Stimulated activated effector memory CD8-positive, alpha-beta T cell treated with anti-CD3 and anti-CD28 coated beads, Interleukin-12 subunit alpha, Interleukin-12 subunit beta, amount 100 ng/mL, for 72 hours (primary cell): ENCODE measurements at places on chromosomes 2 and 18.

- no peak for DNase-seq
These were observed 2.5 kb downstream of the CHN1 start for GRCh38 chr2:175002547-175003274.

DNA sequence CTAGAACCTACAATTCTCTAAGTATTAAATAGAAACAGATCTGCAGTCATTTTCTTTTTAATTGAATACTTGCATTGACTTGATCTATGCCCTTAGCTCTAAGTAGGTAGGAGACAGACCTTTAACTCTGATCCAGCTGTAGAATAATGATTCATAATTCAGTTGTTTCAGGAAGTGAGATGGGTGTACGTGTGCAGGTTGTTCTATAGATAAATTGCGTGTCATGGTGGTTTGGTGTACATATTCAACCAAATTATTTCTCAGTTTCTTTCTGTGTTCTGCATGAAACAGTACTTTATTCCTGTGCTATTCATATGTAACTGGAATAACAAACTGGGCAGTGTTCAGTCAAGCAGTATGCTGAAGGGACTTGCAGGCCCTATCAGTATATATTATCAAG is 34.3 kb upstream of the CD226 start:
- DNase-seq = no peak

DNA sequence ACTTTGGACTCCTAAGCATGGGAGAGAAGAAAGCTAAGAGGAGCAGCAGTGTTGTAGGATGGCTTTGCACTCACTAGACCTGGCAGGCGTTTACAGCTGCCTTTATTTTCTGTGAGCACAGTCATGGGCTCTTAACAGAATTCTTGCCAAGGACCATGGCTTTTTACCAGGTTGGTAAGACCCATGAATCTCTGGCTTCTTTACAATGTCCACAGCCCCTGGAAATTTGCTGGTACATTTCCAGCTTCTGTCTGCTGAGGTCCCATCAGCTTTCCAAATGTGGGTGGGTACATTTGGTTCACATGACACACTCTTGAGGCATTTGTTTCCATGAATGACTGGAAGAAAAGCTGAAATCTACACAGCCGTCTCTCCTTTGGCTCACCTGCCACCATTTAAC is 162.7 kb downstream of the PPP1R1C start:
- DNase-seq = no peak

- no peak for DNase-seq
These were observed 290.8 kb upstream of the TANK start for GRCh38 chr2:160869411-160869810.

DNA sequence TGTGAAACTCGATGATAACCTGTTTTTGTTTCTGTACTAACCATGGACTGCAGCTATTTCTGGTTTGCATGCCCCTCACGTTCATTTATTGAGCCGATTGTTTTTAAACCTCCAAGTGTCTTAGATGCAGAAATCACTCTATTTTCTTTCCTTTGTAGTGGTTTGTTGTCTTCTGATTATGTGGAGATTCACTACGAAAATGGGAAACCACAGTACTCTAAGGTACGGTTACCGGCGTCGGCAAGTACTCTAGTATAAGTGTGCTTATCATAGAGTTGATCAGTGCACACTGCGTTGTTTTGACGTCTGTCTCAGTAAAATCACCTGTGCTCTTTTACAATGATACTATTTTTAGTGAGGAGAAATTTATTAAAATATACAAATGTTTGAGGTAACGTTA is 87.4 kb downstream of the ADAM23 start:
- no peak for DNase-seq

DNA sequence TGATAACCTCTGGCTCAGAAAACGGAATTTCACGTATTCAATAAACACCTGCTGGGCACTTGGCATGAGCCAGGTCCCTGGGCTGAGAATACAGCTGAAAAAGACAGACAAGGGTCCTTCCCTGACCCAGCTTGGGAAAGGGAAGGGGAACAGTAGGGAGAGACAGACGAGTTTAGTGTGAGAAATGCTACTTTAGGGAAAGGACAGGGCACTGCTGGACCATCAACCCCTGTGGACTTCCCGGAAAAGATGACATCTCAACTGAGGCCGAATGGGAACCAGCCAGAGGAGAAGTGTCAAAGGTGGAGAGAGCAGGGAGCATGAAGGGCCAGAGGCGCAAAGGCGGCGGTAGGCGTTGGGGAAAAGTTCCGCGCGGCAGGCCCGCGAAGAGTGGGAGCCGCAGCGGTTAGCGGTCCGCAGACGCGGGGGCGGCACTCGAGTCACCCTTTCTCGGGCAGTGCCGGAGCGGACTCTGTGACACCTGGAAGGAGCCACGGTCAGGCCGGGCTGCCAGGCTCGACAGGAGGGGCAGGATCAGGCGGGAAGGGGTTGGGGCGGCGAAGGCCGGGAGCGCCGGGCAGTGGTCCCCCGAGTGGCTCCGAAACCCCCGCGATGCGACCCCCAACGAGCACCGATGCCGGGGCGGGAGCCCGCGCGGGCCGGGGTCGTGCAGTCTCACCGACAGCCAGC is 519 bp downstream of the TEX261 start:
- DNase-seq = peak; percentile 55

DNA sequence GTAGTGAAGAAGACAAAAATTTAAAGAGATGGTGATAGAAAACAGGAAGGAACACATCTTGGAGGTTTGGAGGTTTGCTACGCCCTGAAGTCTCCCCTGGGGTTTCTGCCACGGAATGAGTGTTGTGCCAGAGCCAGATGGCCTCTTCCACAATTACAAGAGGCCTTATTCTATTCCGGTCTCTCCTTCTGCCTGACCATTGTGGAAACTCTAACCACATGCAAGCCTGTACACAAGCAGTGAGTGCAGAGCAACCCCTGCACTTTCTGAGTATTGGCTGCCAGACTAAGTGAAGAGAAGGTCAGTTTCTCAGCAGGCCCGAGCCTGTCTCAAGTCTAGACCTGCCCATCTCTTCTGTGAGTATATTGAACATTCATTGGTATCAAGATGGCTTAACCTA is 22.7 kb upstream of the MYO1B start:
- DNase-seq = no peak

DNA sequence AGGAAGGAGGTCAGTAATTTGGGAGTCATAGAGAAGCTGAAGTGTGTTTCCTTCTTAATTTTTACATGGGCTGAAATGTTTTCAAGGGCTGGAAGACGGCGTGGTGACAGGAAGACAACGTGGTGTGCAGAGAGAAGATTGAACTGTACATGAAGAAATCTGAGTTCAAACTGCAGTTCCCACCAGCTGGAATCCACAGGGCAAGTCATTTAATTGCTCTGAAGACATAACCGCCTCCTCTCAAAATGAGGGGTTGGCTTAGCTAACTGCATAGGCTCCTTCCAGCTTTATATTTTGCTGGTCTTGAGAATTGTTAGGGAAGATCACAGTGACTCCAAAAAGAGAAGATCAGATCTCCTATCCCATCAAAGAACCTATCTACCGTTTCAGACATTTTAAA is 103.9 kb downstream of the SLC8A1 start:
- DNase-seq = no peak

DNA sequence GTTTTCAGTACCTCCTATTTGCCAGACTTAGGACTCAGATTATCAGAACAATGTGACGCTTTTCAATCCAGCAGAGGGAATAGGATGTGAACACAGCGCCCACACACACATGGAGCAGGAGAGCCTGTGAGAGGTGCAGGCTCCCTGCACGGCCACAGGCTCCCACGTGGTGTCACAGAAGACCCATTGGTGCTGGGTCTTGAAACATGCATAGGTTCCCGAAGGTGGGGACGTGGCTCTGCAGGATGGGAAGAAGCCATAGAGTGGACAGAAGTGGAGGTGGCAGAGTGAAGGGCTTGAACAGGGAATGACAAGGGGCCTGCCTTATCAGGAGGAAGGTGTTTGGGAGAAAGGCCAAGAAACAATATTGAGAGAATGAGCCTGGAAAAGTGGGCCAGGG is 78.5 kb upstream of the BCL2L11 start:
- no peak for DNase-seq

GRCh38 chr2:45494275-45494977 is 116.6 kb downstream of the SRBD1 start:
- no peak for DNase-seq

DNA sequence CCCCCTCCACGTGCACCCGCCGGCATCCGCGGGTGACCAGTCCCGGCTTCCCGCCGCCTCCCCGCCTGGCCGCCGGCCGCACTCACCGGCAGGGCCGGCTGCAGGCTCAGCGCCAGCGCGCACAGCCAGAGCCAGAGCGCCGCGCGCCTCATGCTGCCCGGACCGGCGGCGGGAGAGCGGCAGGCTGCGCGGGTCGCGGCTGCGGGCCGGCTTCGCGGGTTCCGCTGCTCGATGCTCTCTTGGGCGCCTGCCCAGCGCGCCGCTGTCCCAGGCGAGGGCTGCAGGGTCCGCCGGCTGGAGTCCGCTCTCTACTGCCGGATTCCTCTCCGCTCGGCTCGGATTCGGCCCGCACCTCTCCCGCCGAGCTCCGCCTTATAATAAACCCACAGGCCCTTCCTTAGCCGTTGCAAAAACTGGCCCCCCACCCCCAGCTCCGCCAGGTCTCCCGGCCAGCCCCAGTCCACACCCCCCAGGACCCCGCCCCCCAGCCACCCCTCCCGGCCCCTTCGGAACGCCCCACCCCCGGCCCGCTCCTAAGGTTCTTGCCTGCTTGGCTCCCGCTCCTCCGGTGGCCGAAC is at the start of gene SDC1:
Gene SDC1 (minus strand): TSS at position 415 of the 578 bp plus-strand sequence. CDS start 263 bp downstream, at position 152.
- DNase-seq = no peak

DNA sequence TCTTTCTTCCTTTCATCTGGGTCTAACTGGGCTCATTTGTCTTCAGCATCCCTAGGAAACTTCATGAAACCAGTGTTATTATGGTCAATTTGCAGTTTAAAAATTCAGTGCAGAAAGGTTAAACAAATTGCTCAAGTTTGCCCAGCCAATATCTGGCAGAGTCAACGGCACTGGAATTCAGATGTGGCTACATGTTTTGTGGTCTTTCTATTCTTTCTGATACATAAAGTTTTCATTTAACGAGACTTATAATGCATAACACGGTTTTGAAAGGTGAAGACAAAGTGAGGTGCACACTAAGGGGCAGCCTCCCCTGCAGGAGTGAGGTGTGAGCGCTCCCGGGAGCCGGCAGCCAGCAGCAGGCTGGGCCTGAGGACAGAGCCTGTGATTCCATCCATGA is 164.6 kb downstream of the RTP5 start:
- no peak for DNase-seq

DNA sequence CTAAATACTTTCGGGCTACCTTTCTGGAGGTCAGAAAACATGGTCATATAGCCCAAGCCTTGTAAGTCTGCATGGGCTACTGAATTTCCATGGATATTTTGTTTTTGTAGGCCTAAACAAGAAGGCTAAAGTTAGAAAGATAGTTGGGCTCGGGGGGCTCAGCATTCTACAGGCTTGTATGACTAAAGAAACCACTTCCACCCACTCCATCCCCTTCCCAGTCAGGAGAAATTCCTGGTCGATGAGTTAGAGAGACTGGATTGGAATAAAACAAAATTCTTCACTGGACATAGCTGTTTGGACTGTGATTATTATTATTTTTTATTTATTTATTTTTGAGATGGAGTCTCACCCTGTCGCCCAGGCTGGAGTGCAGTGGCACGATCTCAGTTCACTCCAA is 539.4 kb upstream of the TNP1 start:
- DNase-seq = no peak

DNA sequence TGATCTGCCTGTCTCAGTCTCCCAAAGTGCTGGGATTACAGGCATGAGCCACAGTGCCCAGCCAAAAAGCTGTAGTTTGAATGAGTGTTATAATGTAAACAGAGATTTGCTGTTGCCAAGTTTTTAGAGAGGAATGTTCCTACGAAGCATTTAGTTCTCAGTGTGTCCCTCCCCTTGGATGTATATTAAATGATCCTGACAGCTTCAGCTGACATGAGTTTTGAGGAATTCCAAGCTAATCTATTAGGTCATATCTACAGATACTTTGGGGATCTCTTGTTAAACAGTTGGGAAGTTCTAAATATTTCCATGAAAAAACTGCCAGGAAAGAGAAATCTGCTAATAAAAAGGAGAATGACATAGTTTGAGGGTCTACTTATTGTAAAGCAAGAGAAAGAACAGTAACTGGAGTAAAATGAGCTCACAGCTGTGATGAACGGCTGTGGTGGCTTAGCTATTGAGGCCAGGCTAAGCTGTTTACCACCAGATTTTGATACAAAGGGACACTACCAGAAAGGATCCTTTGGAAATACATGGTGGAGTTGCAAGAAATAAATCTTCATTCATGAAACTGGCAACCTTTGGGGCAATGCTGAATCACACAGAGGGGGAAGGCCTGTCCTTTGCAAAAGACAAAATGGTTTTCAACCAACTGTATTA is 2.6 kb upstream of the STON1 start:
- DNase-seq = no peak
